ENCODE measurements at places on chromosomes 2 and 18. TPM values are rescaled to one million over a fixed set of nuclear protein-coding genes. Genes with fewer than 3 reads are reported as not detected.

MAPRE3 gene
- total RNA-seq, result 2.0 TPM

DNA sequence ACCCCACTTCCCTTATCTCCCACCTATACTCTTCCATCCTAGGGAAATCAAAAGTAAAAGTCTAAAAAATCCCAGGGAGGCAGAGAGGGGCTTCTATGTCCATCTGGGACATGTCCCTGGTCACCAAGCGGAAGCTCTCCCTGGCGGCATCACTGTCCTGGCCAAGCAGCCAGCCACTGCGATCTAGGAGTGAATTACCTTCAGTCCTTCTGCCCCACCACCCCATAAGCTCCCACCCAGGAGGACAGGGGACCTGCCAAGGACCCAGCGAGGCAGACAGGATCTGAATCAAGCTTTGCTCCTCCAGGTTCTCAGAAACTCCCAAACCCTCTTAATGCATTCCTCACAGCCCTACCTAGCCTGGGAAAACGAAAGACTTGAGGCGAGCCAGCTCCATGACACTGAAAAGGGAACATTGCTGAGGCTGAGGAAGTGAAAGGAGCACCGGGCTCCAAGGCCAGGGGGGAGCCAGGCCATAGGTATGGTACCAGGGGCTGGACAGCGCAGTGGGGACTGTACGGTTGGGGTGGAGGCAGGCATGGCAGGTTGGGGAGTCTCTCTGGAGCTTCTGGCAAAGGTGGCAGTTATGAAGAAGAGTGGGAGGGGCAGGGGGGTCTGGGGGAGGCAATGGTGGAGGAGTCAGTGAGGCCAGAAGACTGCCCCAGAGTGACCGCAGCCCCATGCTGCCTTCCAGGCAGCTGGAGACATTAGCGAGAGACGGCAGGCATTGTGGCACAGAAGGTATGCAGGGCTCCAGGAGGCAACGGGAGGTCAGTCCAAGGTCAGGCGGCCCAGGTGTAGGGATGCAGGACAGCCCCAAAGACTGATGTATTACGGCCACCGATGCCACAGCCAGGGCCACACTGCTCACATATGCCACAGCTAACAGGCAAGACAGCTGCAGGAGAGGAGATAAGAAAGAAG is 2.7 kb upstream of the SLC23A3 start:
- no peak for DNase-seq

DNA sequence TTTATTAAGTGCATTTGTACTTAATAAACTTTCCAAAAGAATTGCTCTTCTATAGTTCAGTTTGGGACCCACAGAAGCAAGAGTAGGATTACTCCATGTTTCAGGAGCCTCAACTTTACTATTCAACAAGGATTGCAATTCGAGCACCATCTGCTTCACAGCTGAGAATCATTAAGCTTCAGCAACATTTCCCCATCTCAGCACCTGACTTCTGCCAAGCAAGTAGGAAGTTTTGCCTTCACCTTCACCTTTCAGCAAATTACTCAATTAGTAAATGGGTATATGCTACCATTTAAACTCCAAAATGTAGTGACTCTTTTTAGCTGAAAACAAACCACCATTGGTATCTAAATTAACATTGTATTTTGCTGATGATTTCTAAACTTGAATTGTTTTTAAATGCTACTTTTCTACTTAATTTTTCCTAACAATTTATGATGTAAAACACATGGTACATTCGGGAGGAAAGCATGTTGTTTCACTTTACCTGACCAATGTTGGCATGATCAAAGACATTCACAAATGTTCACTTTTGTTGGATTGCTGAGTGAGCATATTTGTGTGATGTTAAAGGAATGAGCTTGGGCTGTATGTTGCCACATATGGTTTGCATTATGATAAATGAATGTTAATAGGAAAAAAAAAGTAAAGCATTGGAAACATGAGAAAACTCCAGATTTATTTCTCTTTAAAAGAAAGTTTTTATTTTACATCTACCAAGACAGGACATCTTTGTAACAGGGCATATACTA is 159.2 kb downstream of the GULP1 start:
- no peak for DNase-seq

GRCh38 chr18:43805646-43806194 is 528.4 kb upstream of the SYT4 start:
- no peak for DNase-seq

NFATC1 gene
- 5.5 TPM for total RNA-seq

GRCh38 chr2:109139002-109139401 is 10.0 kb downstream of the SH3RF3 start:
- DNase-seq, result no peak

- DNase-seq, result no peak
Measured at GRCh38 chr2:150468350-150468960, 19.0 kb downstream of the RND3 start.

GRCh38 chr2:119291588-119292167 is 68.0 kb downstream of the STEAP3 start:
- no peak for DNase-seq

- DNase-seq, result no peak
Measured at GRCh38 chr2:108243566-108243965, 3.8 kb downstream of the SULT1C3 start.

DNA sequence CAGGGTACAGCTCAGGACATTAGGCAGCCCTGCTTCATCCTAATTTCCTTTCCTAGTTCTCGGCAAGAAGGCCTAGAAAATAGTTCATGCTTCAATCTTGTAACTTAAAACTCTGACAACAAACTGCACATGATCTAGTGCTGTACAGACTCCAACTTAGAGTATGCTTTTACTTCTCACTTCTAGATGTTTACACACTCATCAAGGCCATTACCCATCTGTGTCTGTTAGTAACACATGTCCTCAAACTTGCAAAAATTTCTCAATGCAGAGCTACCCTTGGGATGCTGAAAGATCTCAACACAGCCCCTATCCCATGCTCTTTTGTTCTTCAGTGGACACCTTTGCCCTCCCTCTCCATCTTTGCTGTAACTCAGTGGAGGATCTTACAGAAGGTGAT is 252.0 kb downstream of the OSR1 start:
- DNase-seq, result no peak

GRCh38 chr2:199784512-199784911 is 66.5 kb downstream of the FTCDNL1 start:
- DNase-seq, result no peak

MMADHC gene
- total RNA-seq, result 149 TPM

TMEM198 gene
- total RNA-seq, result 8.8 TPM

- DNase-seq, result no peak
Measured at GRCh38 chr2:36756438-36756837, 59.9 kb downstream of the VIT start.

CHRNG gene
- total RNA-seq, result not detected

- DNase-seq, result no peak
Measured at GRCh38 chr2:185441486-185442005, 297.1 kb upstream of the FSIP2 start.

DNA sequence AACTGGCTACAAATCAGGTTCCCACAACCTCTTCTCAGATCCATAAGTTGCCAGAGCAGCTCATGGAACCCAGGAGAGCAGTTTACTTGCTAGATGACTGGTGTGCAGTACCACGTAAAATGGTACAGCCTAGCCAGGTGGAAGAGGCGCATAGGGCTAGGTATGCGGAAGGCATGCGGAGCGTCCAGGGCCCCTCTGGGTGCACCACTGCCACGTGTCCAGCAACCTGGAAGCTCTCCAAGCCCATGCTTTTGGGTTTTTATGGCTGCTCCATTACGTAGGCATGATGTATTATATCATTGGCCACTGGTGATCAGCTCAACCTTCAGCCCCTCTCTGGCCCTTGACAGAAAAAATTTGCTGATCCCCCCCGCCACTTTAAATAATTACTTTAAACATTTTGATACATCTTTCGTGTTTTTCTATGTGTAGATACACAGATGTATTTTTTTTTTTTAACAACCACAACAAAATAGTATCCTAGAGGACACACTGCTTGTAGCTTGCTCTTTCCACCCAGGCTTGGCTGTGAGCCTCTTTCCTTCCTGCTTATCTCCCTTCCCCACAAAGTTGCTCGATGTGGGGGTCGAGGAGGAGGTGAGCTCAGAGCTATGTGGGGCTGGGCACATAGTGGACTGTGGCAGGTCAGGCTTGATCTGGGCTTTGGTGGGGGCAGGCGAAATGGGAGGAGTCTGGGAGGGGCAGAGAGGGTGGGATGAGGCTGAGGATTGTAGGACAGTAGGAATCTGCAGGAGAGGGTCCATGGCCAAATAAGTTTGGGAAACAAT is 65.4 kb upstream of the MCFD2 start:
- no peak for DNase-seq

DNA sequence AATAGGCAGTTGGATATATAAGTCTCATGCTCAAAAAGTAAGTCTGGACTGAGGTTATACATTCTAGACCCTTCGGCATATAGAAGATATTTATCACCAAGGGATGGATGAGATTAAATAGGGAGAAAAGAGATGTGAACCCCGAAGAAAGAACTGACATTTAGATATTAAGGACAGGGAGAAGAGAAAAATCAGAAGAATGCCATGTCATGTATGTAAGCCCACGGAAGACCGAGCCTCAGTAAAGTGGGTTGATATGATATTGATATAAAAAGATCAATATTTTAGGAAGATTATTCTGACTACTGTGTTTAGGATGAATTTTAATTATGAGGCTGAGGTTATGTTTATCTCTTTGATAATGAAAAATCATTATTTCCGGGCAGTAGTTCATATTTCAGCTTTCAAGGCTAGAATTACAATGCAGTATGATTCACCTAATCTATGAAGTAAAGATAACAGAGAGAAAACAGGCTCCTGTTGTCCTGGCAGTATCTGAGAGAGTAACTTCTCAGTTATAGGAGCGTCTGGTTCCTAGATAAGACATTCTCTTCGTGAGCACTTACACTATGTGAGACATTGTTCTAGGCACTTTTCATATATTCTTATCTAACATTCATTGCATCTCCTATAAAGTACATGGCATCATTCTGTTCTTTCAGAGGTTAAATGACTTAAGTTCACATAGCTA is 83.0 kb downstream of the UBR3 start:
- no peak for DNase-seq

DNA sequence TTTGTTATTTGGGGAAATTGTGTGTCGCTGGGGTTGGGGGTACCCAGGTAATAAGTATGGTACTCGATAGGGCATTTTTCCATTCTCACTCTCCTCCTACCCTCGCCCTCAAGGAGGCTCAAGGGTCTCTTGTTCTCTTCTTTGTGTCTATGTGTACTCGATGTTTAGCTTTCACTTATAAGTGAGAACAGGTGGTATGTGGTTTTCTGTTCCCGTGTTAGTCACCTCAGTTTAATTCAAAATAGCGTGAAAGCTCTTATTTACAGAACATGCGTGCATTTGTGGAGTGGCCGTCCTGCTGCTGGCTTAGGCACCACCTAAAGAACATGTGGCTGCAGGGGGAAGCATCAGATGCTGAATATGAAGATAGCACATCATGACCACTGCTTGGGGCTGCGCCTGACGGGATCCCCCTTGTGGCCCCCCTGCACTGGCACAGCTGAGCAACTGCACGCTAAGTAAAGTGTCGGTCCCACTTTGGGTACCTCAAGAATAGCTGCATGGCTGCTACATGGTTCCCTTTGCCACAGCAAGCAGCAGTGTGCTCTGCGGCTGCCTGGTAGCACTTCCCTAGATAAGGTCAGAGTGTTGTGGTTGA is 569.0 kb downstream of the DCDC2C start:
- no peak for DNase-seq

DNA sequence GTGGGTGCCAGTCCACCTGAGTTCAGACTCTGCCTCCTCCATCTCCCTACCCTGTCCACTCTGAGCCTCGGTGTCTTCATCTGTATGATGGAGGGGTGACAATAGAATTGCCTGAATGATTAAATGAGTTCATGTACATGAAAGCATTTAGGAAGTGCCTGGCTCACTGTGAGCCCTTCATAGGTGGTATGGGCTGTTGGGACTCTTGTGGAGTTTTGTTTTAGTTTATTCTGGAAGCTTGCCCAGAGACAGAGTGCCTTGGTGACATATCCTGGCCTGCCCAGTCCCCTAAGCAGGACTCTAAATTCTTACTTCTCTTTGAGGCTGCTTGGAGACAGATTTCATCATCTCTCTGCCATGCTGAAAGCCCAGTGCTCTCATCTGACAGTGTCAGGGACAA is 24.5 kb upstream of the GIGYF2 start:
- no peak for DNase-seq

DNA sequence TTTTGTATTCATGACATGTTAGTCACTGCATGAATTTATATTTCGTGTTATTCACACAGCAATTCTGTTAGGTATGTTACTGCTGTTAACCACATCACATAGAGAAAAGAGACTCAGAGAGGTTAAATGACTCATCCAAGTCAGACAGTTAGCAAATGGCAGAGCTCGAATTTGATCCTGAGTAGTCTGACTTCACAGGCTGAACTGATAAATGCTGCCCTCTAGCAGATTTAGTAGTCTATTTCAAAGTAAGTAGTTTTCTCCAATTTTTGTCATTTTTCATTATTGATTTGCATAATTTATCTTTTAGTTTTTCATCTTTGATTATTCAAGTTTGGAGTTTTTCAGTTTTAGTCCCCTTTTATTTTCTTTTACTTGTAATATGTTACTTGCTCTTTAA is 58.3 kb downstream of the WDR7 start:
- no peak for DNase-seq

GRCh38 chr2:79554899-79555298 is 42.0 kb downstream of the CTNNA2 start:
- DNase-seq, result peak; percentile 25

DNA sequence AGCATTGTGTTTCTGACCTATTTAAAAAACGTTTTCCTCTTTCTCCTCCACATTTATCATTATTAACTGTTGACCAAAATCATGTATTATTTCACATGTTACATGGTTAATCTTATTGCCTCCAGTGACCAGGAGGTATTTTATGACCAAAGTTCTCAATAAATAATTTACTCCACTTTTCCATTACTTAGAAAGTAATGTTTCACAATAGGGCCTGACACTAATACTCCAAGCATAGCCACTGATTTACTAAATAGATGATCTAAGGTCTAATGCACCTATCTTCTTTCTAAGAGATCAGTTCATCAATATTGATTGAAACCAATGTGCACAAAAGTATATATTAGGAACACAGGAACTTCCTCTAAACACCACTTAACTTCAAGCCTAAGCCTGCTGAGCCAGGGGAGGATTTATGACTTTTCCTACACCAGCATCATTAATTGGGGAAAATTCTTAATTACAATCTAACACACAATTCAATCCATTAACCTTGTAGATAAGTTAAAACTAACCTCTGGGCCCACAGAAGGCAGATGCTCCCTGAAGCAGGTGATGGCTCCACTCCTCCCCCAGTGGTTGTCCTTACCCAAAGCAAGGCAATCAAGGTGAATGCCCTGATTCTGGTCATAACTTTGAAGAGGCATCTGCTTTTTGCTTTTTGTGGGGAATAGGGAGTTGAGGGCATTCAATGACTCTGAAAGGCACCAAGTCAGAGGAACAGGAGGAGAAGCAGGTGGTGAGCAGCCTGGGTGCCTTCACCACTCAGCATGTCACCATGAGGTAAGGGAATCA is 33.9 kb downstream of the RBMS1 start:
- no peak for DNase-seq

DNA sequence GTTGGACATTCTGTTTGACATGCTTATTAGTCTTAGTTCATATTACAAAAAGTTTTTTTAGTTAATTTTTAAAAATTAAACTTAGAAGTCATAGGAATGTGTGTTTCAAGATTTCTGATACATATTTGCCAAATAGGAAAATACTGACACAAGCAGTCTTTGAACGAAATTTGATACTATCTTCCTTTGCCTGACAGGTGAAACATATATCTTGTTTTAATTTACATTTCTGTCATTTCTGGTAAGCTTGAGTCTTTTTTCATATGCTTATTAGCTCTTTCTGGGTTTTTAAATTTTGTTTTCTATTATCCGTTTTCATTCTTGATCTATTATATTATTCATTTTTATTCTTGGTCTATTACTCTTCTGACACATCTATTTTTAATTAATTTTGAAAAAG is 24.5 kb downstream of the ITGAV start:
- no peak for DNase-seq

Data from H9 (cell line).